ENCODE measurements at places on chromosomes 6 and 20.

GRCh38 chr6:3697609-3698008 is 53.9 kb downstream of the PXDC1 start:
- no peak for DNase-seq

- no peak for DNase-seq
Measured at GRCh38 chr6:45678285-45678607, 300.5 kb upstream of the SUPT3H start.

DNA sequence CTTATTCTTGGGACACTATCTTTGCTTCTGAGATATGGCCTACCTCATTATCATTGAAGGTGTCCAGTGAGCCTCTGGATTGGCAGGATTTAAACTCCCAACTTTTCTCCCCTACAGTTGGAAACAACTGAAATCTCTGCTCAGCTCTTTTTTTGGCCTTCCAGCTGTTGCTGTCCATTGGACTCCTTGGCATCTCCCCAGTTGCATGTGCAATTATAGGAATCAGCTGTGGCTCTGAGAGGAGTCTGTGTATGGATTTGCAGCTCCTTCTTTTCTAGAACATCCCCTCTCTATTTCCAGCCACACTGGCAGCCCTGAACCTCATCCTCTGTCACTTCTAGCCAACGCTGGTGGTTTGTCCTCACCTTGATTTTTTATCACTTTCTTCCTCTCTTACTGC is 21.2 kb downstream of the RAB22A start:
- DNase-seq = no peak

- no peak for DNase-seq
Measured at GRCh38 chr6:33995309-33996119, 150.4 kb downstream of the GRM4 start.

GRCh38 chr6:103812970-103813369 is 1046.7 kb downstream of the HACE1 start:
- no peak for DNase-seq

GRCh38 chr6:41426888-41427641 is 91.7 kb downstream of the NCR2 start:
- no peak for DNase-seq

DNA sequence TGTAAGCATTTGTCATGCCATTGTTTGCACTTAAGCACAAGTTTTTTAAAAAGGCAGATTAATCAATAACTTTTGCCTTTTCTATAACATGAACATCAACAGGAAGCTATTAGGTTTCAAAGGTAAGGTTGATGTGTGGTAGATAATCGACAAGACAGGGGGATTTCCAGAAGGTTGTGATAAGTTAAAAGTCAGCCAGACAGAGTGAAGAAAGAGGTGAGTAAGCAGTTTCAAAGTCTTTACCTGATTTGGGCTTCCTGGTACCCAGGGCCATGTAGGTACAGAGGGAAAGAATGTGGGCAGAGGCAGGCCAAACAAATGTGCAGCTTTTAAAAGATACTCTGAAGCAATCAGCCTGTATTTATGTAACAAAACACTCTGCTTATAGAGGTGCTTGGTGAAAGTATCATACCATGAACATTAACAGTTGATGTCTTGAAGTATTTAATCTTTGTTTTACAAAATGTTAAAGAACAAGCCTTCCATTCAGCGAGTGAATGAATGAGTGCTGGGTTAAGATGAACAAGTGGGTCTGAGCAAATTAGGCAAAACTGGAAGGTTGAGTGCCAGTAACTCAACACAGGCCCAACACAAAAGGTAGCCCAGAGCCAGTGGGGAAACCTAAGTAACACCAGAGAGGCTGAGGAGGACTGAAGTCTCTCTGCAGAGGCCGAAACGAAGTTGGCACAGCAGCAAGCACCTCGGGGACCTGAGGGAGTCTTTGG is 60.2 kb downstream of the LRRC1 start:
- no peak for DNase-seq

DNA sequence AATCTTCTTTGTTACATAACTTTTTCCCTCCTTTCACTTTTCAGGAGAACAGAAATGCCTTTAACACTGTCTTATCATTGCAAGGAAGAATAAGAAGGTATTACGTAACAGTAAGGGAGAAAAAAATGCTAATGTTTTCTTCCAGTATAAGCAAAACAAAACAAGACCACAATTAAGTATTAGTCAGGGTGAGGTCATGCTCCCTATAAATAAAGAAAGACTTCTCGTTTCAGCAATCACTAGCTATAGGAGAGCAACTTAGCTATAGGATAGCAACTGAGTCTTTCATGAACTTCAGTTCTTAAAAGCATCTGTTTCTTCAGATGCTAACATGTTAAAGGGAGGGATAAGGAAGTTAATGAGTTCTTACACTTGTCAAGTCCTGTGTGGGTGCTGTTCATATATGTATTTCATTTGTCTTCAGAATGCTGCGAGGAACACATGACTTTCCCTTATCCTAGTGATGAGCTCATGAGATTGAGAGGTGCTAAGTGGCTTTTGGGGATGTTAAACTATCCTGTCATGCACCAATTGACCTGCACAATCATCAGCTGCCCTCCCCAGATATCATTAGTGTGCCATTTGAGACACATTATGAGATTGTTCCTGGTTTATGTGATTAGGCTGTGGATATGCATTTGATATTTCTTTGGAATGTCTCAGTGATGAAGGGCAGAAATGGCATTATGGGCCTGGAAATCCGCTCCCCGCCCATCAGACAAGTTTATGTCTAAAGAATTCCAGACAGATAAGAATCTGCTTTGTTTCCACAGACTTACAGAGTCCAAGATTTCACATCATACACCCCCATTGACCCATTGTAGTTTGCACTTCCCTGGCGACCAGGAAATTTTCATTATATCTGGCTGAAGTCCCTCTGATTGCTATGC is 37.5 kb downstream of the LAMA4 start:
- no peak for DNase-seq

- DNase-seq = no peak
Measured at GRCh38 chr6:113406048-113406695, 451.0 kb upstream of the MARCKS start.

DNA sequence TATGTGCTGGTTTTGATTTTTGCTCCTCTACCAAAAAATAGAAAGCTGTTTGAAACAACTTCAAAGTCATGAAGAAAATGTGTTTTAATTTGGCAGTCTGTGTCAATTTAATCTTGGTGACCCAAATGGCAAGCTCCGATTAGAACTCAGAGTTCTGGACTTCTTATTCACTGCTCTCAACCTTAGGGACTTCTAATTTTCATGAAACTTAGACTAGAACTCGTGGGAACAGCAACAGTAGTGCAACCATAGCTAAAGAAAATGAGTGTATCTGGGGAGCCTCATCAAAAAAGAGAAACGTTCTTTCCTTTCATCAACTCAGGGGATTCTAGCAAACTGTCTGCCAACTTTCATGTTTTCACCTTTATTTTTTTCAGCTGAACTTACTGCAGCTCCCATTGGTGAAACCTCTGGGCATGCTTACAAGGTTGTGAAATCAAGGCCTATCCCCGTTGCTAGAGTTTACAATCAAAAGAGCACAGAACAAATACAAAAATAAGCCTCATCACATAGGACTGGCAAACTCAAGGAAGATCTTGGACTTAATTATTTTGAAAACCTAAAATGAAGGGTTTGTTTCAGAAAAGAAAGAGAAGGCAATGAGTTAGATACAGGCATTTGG is 114.0 kb upstream of the HSF2 start:
- no peak for DNase-seq

DNA sequence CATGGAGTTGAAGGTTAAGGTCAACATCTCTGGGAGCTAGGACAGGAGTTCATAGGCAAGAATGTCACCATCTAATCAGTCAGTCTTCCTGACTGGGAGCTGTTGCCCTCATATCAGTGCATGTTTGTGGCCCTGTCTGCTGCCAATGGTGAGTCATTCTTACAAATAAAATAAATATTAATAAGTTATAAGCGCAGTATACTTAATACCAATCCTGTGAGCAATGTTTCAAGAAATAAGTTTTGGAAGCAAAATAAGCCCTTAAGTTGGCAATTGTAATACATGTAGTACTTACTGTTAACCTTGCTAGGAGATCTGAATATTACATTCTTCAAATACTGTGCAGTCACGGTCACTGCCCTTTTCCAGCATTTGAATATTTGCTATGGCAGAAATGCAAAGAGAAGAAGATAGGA is 20.2 kb upstream of the MDGA1 start:
- no peak for DNase-seq

- no peak for DNase-seq
Measured at GRCh38 chr6:155795173-155795796, 339.6 kb upstream of the NOX3 start.

- no peak for DNase-seq
Measured at GRCh38 chr6:83741089-83741488, 32.2 kb upstream of the SNAP91 start.

DNA sequence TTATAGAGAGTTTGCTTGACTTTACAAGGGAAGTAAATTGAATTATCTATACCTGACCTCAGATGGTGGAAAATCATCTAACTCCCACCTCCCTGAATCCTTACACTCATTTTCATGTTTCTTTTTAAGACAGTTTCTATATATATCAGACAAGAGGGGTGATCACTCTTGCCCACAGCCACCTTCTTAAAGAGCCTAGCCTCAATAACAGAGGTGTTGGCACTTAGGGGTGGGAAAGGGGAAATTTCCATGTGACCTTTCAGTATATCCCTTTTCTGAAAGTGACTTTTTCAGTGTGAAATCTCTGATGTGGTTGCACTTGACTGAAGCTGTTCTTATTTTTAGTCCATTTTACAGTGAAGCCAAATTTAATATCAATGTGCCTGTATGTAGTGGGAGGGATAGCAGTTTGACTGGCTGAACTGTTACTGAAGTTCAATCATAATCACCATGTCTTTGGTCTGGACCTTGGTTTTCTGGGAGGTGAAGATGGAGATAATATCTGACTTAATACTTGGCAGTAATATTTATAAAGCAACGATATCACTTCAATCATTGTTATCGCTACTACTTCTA is 141.3 kb downstream of the MAP3K7 start:
- no peak for DNase-seq

- no peak for DNase-seq
Measured at GRCh38 chr20:16216227-16216913, 356.9 kb downstream of the KIF16B start.

DNA sequence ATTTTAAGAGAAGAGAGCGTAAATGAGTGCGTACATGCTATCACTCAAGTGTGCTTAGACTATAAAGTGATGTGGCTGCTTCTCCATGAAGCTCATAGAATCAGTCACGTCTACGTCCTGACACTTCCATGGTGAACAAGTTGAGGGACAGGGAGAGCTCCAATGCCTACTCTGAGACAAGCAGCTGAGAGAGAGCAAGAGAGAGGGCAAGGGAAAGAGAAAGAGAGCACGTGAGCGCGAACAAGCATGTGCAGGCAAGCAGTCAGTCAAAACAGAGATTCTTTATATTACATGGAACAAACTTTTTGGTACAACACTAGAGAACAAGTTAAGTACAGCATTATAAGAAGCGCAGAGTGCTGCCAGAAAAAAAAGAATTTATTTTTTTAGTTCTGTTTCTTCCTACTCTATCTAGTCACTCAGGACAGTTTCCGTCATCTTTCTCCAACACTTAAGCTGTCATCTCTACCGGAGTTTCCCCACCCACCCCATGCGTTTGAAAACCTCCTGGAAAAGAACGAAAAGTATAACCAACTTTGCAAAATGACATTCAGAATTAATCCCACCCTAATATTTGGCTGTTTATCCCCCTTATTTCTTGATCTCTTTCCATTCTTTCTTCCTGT is 61.8 kb downstream of the EPB41L2 start:
- DNase-seq = no peak

DNA sequence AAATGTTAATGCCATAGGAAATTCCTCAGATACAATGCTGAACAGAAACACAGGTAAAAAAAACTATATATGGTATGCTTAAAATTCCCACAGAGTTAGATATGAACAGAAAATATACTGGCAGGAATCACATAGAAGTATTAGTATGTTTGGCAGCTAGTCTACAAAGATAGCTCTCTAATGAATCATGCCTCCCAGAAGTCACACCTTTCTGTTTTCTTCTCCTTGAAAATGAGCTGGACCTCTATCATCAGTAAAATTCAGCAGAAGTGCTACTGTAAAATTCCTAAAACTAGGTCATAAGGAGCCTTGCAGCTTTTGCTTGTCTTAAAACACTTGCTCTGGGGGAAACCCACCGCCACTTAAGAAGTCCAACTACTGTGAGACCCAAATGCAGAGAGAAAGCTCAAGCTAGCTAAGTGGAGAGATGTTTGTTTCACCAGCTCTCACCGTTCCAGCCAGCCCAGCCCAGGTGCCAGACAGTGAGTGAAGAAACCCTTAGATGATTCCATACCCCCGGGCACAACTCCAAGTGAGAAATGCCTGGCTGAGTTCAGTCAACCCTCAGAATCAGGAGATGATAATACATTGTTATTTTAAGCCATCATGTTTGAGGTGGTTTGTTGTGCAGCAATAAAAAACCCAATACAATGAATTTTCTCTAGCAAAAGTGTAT is 43.0 kb downstream of the TSPYL4 start:
- no peak for DNase-seq

- no peak for DNase-seq
Measured at GRCh38 chr6:34529665-34530327, 26.3 kb downstream of the SPDEF start.

- DNase-seq = no peak
Measured at GRCh38 chr6:56771189-56771588, 128.5 kb upstream of the DST start.

- no peak for DNase-seq
Measured at GRCh38 chr20:62938105-62938888, at the start of gene GID8. Gene GID8 (plus strand): TSS chr20:62938147. CDS start chr20:62941503, 3,356 bp downstream.

DNA sequence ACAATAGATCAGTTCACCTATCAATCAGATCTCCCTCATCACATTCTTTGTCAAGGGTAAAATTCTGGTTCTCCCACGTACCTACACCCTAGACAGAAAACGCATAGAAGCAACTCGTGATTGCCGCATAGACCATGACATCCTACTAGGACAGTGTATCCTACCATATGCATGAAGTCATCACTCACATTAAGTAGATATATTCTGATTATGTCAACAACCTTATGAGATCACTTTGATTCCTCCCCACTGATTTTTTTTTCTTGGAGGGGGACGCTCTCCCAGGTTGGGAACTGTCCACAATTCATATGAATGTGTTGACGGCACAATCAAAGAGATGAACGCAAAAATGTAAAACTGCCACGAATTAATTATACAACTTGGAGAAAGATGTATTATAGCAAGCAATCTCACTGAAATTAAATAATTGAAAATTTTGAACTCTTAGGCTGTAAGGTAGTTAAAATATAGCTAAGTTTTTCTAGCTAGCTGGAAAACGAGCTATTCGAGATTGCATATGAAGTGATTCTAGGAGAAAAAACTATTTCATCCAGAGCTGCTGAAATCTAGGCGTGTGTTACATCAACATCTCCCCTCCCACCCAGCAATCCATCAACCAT is 82.5 kb upstream of the CCDC28A start:
- DNase-seq = no peak

- DNase-seq = no peak
Measured at GRCh38 chr20:46145713-46146112, 27.6 kb downstream of the CD40 start.

DNA sequence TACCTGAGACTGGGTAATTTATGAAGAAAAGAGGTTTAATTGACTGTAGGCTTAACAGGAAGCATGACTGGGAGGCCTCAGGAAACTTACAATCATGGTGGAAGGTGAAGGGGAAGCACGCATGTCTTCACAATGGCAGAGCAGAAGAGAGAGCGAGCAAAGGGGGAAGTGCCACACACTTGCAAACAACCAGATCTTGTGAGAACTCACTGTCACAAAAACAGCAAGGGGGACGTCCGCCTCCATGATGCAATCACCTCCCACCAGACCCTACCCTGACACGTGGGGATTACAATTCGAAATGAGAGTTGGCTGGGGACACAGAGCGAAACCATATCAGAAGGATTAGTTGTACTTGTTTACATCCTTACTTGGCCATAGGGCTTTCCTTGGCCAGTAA is 49.7 kb downstream of the FIG4 start:
- DNase-seq = no peak

GRCh38 chr6:137808191-137808590 is 58.9 kb upstream of the TNFAIP3 start:
- DNase-seq = no peak
